ENCODE measurements at places on chromosomes 12 and 14. TPM values are rescaled to one million over a fixed set of nuclear protein-coding genes. Genes with fewer than 3 reads are reported as not detected.

LALBA gene
- not detected for total RNA-seq

TBX3 gene
- total RNA-seq = not detected

CRACR2A gene
- total RNA-seq = 38.5 TPM

KRT4 gene
- total RNA-seq = not detected

TAS2R19 gene
- total RNA-seq = 2.1 TPM

CD4 gene
- total RNA-seq = 0.90 TPM

AKAP6 gene
- 0.83 TPM for total RNA-seq

DTX1 gene
- total RNA-seq = not detected

SRGAP1 gene
- total RNA-seq = not detected

HNF1A gene
- not detected for total RNA-seq

DNA sequence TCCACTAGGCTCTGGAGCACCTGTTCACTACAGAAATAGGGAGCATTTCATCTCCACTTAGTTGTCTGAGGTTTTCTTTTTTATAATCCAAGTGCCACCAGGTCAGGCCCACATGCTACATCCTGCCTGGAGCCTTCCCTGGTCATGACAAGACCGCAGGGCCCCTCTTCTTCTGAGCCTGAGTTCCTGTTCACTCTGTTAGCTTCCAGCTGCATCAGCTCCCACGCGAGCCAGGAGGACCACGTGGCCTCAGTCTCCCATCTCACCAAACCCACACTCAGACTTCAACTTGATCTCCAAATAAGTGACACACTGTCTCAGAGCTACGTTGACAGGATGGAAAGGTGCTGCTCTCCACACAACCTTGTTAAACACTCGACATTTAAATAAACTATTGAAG is 21.0 kb downstream of the RIMBP2 start:
- DNase-seq = no peak
- no peaks in the 10 kb centered on the region for H3K36me3 ChIP-seq
- H3K4me1 ChIP-seq = no peaks in the 10 kb centered on the region
- no peak overlapping the region for H3K4me3 ChIP-seq
- no peak overlapping the region for H3K27ac ChIP-seq

DNA sequence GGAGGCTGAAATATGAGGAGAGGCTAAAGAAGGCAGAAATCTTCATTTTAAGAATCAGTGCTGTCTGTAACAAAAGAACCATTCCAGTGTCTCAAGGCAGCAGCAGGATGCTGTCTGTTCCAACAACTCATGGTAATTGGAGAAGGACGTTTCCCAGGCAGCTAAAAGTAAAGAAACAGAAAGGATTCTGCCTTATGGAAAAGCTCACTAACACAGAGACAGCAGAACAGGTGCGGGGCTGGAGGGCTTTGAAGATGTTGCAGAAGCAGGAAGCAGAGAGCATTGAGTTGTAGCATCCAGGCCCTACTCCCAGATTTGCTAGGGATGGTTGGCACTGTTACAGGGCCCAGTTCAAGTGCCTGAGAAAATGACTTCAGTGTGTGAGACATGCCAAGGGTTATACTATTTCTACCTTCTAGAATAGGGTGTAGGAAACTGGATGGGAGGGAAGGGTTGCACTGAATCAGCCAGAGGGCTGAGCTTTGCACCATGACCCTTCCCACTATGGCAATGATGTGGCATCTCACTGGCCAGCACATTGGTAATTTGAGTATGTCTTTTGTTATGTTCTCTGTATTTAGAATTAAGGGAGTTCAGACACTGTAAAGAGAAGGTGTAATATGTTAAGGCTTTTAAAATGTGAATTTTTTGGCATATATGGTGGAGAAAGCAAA is 160.0 kb upstream of the FBXO33 start:
- no peaks in the 10 kb centered on the region for H3K27me3 ChIP-seq
- no peak overlapping the region for H3K27ac ChIP-seq
- no peaks in the 10 kb centered on the region for H3K4me1 ChIP-seq

DNA sequence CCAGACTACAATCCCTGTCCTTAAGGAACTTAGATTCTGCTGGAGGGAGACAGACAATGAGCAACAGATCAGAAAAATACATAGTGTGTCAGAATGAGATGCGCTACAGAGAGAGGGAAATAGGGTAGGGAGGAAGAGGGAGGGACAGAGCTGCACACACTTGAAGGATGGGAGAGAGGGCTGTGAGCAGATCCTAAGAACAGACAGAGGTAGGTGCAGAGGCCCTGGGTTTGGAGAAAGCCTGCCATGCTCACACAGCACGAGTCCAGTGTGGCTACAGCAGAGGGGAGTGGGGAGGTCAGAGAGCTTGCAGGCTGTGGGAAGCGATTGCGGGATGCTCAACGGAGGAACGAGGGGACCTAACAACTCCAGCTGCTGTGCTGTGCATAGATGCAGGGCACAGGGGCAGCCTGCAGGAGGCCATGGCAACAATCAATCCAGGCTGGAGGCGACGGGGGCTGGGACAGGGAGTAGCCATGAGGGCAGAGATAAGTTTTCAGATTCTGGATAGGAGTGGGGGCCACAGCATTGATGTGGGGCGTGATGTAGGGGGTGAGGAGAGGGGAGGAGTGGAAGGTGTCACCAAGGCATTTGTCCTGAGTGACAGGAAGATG is 20.7 kb downstream of the FAIM2 start:
- H3K36me3 ChIP-seq = no peaks in the 10 kb centered on the region
- H3K27ac ChIP-seq = peak overlapping the region; percentile 23
- DNase-seq = no peak
- H3K4me3 ChIP-seq = no peak overlapping the region
- H3K4me1 ChIP-seq = no peaks in the 10 kb centered on the region
- peaks cover 13% of the 10 kb centered on the region for H3K27me3 ChIP-seq

- peaks cover 18% of the 10 kb centered on the region for H3K4me1 ChIP-seq
- no peak overlapping the region for H3K4me3 ChIP-seq
- peak overlapping the region; percentile 74 for H3K27ac ChIP-seq
- H3K36me3 ChIP-seq = peaks cover 3% of the 10 kb centered on the region
- no peaks in the 10 kb centered on the region for H3K27me3 ChIP-seq
These were observed 42.6 kb upstream of the REP15 start for GRCh38 chr12:27653661-27654060.

DNA sequence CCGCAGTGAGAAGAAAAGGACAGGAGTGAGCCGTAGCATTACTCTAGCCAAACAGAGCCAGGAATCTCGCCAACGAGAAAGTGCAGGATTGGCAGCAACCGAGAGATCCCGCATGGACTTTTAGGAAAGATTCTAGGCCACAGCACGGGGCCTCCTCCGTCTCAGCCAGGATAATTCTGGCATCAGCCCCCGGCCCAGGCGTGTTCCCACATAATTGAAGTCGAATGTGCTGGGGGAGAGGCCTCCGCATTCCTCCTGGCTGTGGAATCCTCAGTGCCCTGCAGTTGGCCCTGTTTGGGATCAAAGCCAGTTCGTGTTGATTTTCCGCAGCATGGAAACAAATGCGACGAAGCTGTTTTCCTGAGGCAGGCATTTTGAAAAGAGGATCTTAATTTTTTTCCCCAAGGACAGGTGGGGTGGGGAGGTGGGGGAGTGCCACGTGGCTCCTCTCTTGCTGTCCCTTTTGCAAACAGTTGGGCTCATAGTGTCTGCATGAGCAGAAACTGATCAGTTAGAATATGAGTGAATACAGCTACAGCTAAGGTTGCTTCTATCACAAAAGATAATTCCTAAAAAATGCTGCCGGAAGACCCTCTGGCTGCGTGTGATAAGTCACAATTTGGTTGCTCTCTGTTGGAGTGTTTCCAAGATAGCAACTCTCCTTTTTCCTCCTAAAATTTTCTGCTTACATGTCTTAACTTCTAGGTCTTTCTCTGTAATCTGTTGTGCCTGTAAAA is 37.3 kb upstream of the ATXN2 start:
- H3K4me1 ChIP-seq = peaks cover 4% of the 10 kb centered on the region
- no peak overlapping the region for H3K27ac ChIP-seq
- no peak for DNase-seq
- peaks cover 7% of the 10 kb centered on the region for H3K36me3 ChIP-seq
- no peak overlapping the region for H3K4me3 ChIP-seq
- H3K27me3 ChIP-seq = no peaks in the 10 kb centered on the region

DNA sequence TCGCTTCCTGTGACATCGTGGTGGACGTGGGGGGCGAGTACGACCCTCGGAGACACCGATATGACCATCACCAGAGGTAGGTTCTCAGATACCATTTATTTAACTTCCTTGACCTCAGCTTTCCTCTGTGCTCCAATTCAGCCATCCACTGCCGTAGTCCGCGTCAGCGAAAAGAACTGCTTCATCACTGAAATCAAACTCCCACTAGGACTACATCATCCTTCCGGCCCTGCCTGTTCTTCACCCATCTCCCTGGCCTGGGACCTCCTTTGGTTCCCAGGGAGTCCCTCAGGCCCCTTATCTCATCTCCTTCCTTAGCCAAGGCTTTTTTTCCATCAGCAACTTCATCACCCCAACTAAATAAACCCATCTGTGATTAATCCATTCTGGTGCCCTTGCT is 692 bp downstream of the MYG1 start:
- H3K4me1 ChIP-seq = peaks cover 62% of the 10 kb centered on the region
- H3K27me3 ChIP-seq = no peaks in the 10 kb centered on the region
- no peak for DNase-seq
- peak overlapping the region; percentile 83 for H3K27ac ChIP-seq
- peak overlapping the region; percentile 85 for H3K4me3 ChIP-seq

- DNase-seq = no peak
- H3K36me3 ChIP-seq = no peaks in the 10 kb centered on the region
- H3K4me3 ChIP-seq = no peak overlapping the region
- no peak overlapping the region for H3K27ac ChIP-seq
These were observed 440.4 kb upstream of the PRICKLE1 start for GRCh38 chr12:43029971-43030370.

GRCh38 chr12:26523708-26524150 is 309.3 kb downstream of the ITPR2 start:
- DNase-seq = no peak
- no peak overlapping the region for H3K4me3 ChIP-seq
- peaks cover 21% of the 10 kb centered on the region for H3K36me3 ChIP-seq
- no peak overlapping the region for H3K27ac ChIP-seq
- peaks cover 15% of the 10 kb centered on the region for H3K4me1 ChIP-seq

DNA sequence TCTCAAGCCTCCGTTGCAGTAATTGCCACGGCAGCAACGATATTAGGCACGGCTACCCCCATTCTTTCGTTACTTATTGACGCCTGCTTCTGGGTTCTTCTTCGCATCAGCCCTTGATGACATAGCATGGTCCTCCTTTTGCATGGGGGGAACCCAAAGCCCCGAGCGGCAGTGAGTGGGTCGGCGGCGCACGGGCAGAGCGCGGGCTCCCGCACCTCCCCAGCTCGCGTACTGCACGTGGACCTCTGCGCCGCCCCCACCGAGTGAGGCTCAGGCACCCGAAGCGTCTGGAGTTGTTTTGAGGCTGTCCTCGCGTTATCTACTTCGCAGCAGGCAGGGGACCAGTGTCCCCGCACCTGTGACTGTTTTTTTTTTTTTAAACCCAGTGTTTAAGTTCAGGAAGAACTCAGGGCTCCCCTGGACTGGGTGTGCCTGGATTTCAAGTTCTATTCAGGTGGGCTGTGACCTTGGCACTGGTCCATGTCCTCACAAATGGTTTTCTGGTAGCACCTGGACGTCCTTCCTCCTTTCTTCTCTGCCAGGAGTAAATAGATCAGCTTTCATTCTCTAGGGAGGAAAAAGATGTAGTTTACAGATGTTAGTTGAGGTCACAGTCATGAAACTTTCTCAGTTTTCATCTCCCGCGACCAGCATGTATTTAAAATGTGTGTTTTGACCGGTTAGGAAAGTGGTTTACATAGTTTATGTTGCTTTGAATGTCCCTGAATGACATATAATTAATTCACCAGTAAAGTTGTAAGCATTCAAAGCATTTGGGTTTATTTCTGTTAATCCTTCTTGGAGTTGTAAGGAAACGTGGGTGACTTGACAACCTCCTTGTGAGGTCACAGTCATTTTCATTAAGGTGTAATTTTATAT is 1.4 kb upstream of the FOXN4 start:
- H3K27ac ChIP-seq = no peak overlapping the region
- peaks cover 10% of the 10 kb centered on the region for H3K4me1 ChIP-seq
- peaks cover 55% of the 10 kb centered on the region for H3K27me3 ChIP-seq
- H3K36me3 ChIP-seq = peaks cover 2% of the 10 kb centered on the region
- no peak for DNase-seq

GRCh38 chr14:23530375-23531055 is 21.1 kb downstream of the ZFHX2 start:
- H3K4me3 ChIP-seq = no peak overlapping the region
- H3K4me1 ChIP-seq = peaks cover 8% of the 10 kb centered on the region
- no peaks in the 10 kb centered on the region for H3K27me3 ChIP-seq

DNA sequence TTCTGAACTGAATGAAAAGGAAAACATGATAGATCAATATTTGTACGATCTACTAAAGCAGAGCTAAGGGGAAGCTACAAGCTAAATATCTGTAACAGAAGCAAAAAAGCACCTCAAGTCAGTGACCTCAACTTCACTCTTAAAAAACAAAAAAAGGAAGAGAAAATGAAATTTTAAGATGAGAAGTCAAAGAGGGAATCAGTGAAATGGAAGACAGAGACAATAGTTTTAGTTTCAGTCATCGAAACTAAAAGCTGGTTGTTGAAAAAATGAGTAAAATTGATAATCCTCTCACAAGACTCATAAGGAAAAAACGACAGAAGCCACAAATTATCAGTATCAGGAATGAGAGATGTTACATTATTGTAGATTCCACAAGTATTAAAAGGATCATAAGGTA is 11.9 kb upstream of the SLC2A13 start:
- H3K36me3 ChIP-seq = peaks cover 4% of the 10 kb centered on the region
- DNase-seq = no peak
- peaks cover 16% of the 10 kb centered on the region for H3K27me3 ChIP-seq
- no peak overlapping the region for H3K27ac ChIP-seq
- H3K4me3 ChIP-seq = no peak overlapping the region

GRCh38 chr12:52493172-52493571 is at the start of gene KRT6A:
Gene KRT6A (minus strand): TSS chr12:52493257. CDS start chr12:52493188, 69 bp downstream.
- H3K27me3 ChIP-seq = peaks cover 16% of the 10 kb centered on the region
- no peak for DNase-seq
- H3K36me3 ChIP-seq = no peaks in the 10 kb centered on the region
- H3K4me3 ChIP-seq = no peak within 1 kb of the TSS

DNA sequence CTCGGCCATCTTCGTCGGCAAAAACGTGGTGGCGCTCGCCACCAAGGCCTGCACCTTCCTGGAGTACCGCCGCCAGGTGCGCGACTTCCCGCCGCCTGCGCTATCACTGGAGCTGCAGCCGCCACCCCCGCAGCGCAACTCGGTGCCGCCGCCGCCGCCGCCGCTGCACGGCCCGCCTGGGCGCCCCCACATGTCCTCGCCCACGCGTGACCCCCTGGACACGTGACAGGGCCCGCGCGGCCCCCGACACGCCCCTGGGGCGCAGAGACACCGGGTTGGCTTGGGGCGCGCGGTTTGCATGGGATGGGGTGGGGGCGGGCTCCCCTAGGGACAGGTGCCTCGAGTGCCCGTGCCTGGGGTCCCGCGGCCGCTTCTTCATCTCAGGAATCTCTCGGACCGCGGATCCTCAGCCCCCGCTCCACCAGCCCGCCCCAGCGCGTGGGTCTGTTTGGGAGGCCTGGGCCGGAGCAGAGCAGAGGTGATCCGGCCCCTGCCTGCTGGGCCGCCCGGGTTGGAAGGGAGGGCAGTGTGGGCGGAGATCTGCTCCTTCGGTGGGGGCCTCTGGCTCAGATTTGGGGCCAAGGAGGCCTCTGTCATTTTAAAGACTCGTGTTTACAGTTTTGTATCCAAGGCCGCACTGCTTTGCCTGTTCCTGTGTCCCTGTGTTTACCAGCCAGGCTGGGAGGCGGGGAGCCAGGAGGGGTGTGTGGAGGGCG is 3.3 kb downstream of the TMEM121 start:
- peaks cover 13% of the 10 kb centered on the region for H3K27me3 ChIP-seq
- peak overlapping the region; percentile 89 for H3K27ac ChIP-seq
- H3K4me3 ChIP-seq = peak overlapping the region; percentile 80
- H3K4me1 ChIP-seq = peaks cover 37% of the 10 kb centered on the region
- no peaks in the 10 kb centered on the region for H3K36me3 ChIP-seq
- peak; percentile 68 for DNase-seq

Measured in activated CD8-positive, alpha-beta T cell treated with anti-CD3 and anti-CD28 coated beads, Interleukin-2, amount 10 ng/mL, durations not matched to agents 7 days and 5 days (primary cell).